SK-N-SH (cell line): ENCODE measurements at places on chromosomes 16 and 17.

DNA sequence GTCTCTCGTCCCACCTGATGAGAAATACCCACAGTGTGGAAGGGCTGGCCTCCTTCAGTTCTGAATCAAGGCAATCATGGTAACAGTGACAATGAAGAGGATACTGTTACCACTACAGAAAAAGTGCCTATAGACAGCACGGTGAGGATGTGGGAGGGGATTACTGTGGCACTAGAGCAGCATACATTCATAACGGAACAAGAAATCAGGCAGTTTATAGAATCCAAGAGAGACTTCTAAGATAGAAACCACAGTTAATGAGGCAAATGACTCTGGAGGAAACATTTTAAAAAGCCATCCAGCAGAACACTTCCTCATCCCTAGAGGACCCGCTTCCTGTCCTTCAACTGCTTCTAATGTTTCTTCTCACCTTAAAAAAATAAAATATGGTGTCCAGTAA, 2.7 kb downstream of the RUSF1 start:
- DNase-seq, result no peak

DNA sequence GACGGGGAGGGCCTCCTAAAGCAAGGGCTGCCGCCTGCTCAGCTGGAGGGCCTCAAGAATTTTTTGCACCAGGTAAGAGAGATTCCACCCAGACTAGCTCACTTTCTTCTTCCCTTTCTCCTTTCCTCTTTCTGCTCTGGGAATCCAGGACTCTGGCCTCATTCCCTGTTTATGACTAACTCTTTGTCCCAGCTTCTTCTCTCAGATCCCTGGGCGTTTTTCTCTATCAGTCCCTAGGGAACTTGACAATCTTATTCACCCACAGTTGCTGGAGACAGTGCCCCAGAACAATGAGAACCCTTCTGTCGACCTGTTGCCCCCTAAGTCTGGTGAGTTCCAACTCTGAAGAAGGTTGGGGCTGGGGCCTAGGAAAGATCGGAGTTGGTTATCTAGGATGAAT, 15.6 kb downstream of the CNTROB start:
- DNase-seq, result no peak

GRCh38 chr17:34581446-34582184, 2.2 kb downstream of the TMEM132E start:
- DNase-seq, result peak; percentile 70

DNA sequence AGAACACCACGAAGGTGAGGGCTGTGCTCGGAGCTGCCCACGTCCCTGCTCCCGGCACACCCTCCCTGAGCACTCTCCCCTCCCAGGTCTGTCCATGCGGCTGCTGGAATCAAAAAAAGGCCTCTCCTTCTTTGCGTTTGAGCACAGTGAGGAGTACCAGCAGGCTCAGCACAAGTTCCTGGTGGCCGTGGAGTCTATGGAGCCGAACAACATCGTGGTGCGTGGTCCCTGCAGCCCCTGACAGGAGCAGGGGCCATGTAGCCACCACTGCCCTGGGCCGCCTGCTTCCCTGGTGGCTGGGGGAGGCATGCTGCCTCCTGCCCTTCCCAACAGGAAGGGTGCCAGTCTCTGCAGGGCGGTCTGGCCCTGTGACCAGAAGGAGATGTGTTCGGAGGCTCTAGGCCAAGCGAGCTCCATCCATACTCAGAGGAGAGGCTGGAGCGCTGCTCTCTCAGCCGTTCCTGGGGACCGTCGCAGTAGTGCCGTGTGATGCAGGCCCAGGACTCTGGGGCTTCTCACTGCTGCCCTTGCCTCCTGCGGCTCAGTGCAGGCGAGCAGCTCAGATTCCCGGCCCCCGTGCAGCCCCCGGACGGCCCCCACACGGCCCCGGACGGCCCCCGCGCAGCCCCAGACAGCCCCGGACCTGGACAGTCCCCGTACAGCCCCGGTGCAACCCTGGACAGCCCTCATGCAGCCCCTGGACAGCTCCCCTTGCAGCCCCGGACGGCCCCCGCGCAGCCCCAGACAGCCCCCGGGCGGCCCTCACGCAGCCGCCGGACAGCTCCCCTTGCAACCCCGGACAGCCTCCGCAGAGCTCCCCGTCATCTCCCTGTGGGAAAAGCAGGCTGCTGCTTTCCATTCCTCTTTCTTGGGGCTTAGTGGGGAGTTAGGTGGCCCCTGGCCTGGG, 20.5 kb downstream of the TCF25 start:
- DNase-seq, result no peak

- DNase-seq, result no peak
Measured at GRCh38 chr16:51222016-51222415, 70.9 kb upstream of the SALL1 start.

DNA sequence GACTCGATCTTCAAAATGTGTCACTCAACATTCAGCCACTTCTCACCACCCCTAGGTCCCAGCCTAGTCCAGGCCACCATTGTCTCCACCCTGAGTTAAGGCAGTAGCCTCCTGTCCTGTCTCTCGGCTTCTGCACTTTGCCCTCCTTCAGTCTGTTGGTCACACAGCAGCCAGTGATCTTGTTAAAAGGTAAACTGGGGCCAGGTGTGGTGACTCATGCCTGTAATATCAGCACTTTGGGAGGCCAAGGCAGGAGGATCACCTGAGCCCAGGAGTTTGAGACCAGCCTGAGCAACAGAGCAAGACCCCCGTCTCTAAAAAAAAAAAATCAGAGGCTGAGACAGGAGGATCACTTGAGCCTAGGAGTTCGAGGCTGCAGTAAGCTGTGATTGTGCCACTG, 25.8 kb downstream of the WWP2 start:
- no peak for DNase-seq

GRCh38 chr17:8382880-8383142, 182 bp downstream of the RPL26 start:
- DNase-seq, result no peak

DNA sequence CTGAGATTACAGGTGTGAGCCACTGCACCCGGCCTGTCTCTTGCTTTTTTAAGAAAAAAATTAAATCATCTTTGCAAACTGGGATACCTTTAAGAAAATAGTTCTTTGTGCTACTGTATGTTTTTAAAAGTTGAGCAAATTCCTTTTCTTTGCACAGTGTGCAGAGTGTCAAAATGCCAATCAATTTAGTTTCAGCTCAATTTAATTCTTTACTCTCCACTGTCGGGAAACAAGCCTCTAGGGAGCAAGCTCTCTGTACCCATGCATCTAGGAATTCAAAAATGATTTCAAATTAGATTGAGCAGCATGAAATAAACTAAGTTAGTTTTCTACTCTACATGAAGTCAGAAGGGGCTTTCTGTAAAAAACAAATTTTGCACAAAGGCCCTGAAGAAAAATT, 141.5 kb upstream of the CORO6 start:
- no peak for DNase-seq

- DNase-seq, result no peak
Measured at GRCh38 chr17:1673041-1673785, 11.5 kb downstream of the PRPF8 start.

DNA sequence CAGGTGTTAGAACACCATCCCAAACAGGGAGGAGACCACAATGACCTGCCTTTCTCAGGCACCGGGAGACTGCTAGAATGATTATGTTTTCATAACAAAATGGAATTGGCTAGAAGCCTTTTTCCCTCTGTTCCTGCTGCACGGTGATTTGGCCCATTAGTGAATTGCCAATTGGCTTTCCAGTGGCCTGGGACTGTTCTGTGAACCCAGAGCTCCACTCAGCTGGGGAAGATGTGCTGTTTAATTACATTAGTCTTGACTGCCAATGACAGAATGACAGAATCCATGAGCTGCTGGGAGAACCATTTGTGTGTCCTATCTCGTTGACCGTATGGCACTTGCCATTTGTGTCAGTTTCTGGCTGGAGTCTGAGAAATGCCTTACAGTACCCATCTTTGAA, 242.9 kb downstream of the CDH11 start:
- peak; percentile 14 for DNase-seq

GRCh38 chr17:16929035-16929680, 42.8 kb downstream of the TNFRSF13B start:
- DNase-seq, result no peak

DNA sequence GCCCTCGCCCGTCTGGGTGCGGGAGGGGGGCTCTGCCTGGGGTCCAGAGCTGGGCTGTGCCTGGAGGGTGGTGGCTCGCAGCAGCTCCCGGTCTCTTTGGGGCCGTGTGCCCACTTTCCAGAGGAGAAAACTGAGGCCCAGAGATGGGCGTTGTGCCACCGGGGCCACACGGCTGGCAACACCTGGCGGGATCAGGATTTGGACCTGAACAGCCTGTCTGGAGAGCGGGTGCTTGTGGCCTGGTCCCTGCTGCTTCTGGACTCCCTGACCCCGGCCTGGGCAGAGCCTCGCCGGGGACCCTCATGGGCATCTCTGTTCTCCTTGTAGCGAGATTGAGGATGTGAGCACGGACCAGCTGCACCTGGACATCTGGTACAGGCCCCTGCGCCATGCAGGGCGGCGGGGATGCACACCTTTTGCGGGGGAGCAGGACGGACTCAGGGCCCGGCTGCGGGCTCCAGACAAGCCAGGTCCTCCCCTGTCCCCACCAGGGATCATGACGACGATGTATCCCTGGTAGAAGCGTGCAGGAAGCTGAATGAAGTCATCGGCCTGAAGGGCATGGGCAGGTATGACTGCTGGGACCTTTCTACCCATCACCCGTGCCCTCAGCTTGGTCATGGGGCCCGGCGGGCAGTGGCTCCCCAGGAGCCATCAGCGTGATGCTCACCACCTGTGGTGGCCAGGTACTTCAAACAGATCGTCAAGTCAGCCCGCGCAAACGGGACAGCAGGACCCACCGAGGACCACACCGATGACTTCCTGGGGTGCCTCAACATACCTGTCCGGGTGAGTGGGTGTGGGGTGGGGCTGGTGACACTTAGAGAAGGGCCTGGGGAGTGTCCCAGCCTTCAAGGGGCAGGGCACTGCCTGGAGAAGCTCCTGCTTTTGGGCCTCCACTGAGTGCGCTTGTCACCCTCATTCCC, 8.3 kb downstream of the BAIAP3 start:
- DNase-seq, result no peak

- no peak for DNase-seq
Measured at GRCh38 chr16:4277987-4278513, 5.2 kb upstream of the TFAP4 start.

DNA sequence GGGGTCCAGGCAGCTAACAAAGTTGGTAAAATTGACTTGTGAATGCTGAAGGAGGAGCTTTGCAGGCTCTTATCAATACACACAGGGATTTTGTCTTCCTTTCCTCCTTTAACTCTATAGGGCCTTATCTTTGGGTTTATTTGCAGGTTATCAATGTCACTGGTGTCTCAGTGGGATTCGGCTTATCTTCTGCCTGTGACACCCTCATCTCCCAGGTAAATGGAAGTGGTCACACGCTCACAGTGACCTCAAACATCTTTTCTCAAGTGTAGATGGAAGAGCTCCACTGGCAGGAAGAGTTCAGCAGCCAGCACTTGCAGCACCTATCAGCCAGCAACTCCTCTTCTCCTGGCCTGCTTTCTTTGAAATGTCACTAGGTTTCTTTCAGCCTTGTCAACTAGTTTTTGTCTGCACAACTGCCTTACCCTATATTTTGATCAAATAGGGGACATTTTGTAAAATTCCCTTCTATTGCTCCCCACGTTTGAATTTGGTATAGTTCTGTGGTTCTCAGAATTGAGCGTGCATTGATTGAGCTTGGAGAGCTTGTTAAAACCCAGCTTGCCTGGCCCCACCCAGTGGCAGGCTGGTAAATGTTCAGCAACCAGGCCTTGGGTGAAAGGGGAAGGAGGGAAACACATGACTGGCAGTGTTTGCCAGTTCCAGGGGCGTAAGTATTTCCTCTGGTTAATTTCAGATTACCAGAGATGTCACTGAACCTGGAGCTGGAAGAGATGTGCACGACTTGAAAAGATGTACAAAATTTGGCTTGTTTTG, 12.8 kb downstream of the SLC47A1 start:
- no peak for DNase-seq

DNA sequence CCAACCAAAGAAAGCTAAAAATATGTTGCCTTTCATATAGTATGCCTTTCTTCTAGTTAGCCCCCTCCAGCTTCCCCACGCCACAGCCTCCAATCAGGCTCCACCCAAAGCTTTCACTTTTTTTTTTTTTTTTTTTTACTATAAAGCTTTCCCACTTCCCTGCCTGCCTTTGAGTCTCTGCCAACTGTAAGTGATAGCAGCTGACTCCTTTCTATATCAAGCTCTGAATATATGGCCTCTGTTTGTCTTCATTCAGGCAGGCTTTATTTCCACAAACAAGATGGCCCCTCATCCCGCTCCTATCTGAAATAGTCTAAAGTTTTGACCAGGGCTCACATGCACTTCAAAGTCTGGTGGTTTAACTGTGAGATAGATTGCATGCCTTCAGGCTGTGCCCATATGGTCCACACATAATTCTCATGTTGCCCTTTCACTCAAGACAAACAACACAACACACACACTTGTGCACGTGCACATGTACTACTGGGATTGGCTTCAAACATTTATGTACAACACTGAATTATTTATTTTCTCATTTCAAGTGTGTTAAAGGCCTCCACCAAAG, 39.8 kb upstream of the DYNLRB2 start:
- no peak for DNase-seq

- no peak for DNase-seq
Measured at GRCh38 chr17:65097110-65097509, 40.1 kb upstream of the RGS9 start.

DNA sequence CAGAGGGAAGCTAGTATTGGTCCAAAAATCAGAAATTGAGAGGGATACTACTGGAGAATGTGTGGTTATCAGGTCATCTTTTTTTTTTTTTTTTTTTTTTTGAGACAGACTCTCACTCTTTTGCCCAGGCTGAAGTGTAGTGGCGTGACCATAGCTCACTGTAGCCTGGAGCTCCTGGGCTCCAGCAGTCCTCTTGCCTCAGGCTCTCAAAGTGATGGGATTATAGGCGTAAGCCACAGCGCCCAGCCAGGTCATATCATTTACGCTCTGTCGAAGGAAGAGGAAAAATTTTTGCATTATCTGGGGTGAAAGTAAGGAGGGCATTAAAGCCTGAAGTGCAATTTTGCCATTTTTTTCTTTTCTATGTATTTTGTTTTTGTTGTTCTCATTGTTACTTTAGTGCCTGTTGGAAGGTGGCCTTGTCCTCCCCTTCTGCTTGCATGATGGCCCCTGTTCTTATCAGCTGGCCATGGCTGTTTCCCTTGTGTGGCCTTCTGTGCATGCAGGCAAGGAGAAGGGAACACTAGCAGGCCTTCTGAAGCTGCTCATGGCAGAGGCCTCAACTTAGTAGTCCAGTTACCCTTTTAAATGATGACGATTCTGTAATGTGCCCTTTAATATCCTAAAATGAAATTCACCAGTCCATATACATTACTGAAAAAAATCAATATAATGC, 118.3 kb downstream of the SPECC1 start:
- no peak for DNase-seq

GRCh38 chr16:52439171-52439701, 107.7 kb downstream of the TOX3 start:
- peak; percentile 1 for DNase-seq

- DNase-seq, result no peak
Measured at GRCh38 chr17:75285123-75285522, 4.1 kb downstream of the SLC25A19 start.

GRCh38 chr17:428414-428813, 75.8 kb upstream of the RPH3AL start:
- no peak for DNase-seq

- no peak for DNase-seq
Measured at GRCh38 chr17:72726936-72727335, 365.6 kb downstream of the SLC39A11 start.
